Umbilical cord (tissue), 2 donors: ENCODE measurements at places on chromosomes 16 and 17.

- peak; percentile 47 for DNase-seq
Measured at GRCh38 chr16:75550211-75550662, 5.8 kb downstream of the TMEM231 start.

- DNase-seq, result no peak
Measured at GRCh38 chr16:79278506-79278905, 322.0 kb downstream of the MAF start.

- DNase-seq, result no peak
Measured at GRCh38 chr17:9912121-9913099, 7.3 kb upstream of the RCVRN start.

GRCh38 chr17:42547698-42548069, 5.0 kb upstream of the HSD17B1 start:
- DNase-seq, result no peak

DNA sequence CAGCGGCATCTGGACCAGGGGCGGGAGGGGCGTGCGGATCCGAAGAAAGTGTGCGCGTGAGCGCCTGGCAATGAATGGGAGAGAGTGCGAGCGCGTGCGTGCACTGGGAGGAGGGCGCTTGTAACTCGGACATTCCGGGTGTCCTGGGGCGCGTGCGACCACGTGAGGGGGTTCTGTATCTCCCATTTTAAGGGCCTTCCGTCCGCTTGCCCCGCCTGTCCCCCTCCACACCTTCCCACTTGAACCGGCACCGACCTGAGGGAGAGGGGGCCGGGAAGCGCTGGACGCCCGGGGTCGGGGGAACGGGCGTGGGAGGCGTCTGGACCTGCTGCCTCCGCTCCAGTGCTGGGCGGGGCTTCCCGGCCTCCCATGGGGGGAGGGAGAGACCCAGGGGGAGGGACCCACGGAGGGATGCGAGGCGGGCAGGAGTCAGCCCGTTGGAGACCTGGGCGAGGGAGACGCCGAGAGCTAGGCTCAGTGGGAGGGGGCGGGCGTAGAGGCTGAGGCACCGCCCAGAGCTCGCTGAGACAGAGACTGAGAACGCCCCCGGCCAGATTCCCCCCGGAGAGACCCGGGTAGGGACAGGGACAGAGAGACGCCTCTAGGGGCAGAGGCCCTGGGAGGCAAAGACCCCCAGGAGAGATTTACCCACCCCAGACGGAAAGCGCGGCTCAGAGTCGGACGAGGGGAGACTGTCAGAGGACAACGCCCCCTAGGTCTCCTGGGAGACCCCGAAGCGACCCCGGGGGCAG, at the start of gene KREMEN2:
KREMEN2 (plus strand) TSS at position 553 of the 752 bp plus-strand sequence. CDS start 246 bp downstream, outside the sequence.
- DNase-seq, result no peak

DNA sequence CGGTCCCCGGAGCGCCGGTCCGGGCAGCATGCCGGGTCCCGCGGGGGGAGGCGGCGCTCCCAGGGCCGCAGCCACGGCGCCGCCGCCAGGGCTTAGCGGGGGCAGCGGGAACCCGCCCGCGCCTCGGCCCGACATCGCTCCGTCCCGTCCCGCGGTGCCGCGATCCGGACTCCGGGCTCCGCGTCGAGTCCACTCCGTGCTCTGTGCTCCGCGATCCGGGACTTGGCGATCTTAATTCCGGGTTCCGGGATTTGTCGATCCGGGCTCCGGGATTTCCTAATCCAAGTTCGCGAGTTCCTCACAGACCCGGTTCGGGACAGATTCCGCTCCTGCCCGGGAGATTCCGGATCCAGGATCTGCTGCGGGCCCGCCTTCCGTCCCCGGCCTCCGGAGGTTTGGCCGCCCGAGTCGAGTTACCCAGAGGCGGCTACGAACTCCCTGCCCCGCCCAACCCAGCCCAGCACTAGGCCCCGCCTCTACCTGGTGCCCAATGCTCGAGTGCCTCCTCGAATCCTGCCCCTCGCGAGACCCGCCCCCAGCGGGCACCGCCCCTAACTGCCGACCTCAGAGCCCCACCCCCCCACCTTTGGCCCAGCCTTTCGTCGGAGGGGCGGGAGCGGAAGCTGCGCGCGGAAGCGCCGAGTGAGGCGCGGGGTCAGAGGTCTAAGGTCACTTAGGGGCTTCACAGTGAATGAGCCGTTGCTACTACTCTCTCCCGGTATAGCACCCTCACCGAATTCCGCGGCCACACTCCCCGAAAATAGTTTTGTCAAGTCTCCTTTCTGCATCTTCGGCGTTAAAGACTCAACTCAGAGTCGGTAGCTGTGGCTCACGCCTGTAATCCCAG, at the start of gene SMARCD2:
SMARCD2 (minus strand) TSS at position 146 of the 847 bp plus-strand sequence; CDS start at position 135, 11 bp downstream.
- DNase-seq, result peak; percentile 99

- no peak for DNase-seq
Measured at GRCh38 chr16:66486199-66486772, 59.2 kb downstream of the BEAN1 start.

- DNase-seq, result peak; percentile 50
Measured at GRCh38 chr17:74235040-74235581, 21.7 kb downstream of the TTYH2 start.

GRCh38 chr16:85078952-85079351, 33.3 kb downstream of the CIBAR2 start:
- no peak for DNase-seq

GRCh38 chr17:35486920-35487732, 38.6 kb upstream of the SLFN13 start:
- peak; percentile 36 for DNase-seq

GRCh38 chr16:27222249-27223225, 19.2 kb downstream of the KDM8 start:
- DNase-seq, result no peak

DNA sequence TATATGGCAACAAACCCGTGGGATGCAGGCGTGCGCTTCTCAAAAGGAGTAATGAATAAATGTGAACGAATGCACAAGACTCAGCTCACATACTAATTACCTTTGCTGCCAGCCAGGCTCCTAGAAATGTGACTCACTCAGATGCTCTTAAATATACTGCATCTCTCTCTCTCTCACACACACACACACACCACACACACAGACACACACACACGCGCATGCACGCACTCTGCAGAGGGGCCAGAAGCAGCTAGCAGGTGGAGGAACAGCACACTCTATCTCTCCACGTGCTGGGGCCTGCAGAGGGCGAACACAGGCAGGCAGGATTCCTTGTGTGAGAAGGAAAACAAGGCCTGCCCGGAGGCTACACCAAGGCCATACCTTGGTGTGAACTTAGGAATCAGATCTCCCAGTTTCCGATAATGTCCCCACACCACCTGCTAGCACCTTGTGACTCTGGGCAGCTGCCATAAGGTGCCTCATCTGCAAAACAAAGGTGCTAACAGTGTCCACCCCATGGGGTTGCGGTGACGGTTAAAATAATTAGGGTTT, 5.3 kb downstream of the GPRC5B start:
- DNase-seq, result peak; percentile 82

DNA sequence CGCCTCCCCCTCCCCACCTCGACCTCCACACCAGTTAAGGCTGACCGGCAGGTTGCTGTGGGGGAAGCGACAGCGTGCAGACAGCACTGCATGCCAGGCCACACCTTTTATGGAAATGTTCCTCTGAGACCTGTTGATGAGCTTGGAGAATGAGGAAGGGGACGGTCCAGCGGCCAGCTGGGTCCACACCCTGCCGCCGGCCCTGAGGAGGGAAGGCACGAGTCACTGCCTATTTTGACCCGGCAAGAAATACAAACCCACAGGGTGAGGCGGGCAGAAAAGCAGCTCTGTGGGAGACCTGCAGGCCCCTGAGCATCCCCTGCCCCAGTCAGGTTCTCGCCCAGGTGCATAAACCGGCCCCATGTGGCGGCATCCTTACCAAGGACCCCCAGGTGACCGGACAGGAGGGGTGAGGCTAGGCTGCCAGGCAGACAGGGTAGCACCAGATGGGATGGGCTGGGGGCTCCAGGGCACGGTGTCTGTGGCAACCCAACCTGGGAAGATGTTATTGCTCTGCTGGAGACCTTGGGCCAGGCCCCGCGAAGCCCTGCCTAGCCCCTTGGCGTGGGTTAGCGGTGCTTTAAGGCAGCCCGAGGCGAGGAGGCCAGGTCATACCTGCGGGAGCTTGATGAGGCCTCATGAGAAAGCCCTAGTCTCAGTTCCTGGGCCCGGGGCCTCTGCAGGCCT, 12.7 kb downstream of the NATD1 start:
- DNase-seq, result no peak

DNA sequence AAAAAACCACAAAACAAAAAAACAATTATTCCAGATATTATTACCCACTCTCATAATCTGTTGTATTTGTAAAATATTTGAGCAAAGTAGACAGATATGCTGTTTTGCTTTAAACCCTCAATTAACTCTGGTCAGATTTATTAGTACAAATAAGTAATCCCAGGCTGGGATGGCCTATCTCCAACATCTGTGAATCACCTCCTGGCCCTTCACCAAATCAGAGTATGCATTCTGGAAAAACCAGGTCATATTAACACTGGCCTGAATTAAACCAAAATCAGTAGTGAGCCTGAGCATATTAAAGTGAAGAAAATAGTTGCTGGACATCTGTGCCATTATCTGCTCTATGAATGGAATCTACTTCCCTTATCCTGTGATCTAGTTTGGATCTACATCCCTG, 41.0 kb downstream of the STAT3 start:
- DNase-seq, result peak; percentile 46

- peak; percentile 90 for DNase-seq
Measured at GRCh38 chr17:43720311-43721060, 38.1 kb downstream of the SOST start.

GRCh38 chr16:24071666-24072360, 184.3 kb upstream of the CACNG3 start:
- peak; percentile 23 for DNase-seq

GRCh38 chr17:6953689-6954088, 42.2 kb upstream of the ALOX12 start:
- DNase-seq, result no peak

DNA sequence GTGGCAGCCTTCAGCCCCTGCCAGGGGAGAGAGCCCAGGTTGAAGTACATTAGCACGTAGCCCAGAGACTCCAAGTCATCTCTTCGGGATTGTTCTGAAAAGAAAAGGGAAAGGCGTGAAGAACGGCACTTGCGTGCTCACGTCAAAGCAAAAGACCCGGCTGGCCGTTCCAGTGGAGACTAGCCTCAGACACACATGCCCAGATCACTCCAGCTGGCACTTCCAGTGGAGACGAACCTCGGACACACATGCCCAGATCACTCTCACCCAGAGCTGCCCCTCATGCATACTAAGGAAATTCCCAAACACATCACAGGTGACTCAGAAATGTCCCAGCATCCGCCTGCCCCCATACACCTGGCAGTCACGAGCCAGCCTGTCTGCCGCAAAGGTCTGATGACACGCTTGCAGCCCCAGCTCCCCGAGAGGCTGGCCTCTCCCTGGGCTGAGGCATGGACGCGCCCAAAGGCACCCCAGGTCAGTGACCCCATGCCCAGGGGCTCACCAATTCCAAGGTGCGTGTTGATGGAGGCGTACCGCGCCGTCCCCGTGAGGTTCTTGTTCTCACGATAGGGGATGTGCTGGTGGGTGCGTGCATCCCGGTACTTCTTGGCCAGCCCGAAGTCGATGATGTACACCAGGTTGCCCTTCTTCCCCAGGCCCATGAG, 20.9 kb downstream of the CSNK1D start:
- no peak for DNase-seq

GRCh38 chr17:77842528-77843147, 115.9 kb upstream of the TNRC6C start:
- DNase-seq, result no peak

DNA sequence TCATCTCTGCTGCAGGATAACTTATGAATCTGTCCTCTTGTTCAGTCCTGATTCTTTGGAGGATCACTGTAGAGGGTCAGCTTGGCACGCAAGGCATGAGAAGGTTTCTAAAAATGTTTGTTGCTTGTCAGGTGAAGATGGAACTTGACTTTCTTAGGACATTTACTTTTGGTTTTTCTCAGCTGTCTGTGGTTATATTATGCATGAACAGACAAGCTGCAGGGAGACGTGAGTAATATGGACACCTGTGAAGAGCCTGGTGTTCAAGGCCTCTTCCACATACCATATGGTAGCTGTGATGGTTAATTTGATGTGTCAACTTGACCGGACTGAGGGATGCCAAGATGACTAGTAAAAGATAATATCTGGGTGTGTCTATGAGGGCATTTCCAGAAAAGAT, 270.2 kb upstream of the CPHXL start:
- DNase-seq, result no peak

DNA sequence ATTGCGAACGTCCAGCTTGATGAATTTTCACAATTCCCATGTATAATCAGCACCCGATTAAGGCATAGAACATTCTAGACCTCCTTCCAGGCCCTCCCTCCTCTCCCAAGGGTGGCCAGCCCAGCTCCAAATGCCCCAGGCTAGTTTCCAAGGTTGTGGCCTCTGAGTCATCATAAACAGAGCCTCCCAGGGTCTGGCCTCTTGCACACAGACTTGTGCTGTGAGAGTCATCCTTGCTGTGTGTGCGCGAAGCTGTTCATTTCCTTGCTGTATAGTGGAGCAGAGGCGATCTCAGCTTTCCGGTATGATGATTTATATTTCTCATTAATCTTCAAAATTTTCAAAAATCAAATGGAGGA, 20.5 kb upstream of the JPH3 start:
- DNase-seq, result peak; percentile 80

- DNase-seq, result no peak
Measured at GRCh38 chr16:22270525-22270924, 26.7 kb upstream of the POLR3E start.

DNA sequence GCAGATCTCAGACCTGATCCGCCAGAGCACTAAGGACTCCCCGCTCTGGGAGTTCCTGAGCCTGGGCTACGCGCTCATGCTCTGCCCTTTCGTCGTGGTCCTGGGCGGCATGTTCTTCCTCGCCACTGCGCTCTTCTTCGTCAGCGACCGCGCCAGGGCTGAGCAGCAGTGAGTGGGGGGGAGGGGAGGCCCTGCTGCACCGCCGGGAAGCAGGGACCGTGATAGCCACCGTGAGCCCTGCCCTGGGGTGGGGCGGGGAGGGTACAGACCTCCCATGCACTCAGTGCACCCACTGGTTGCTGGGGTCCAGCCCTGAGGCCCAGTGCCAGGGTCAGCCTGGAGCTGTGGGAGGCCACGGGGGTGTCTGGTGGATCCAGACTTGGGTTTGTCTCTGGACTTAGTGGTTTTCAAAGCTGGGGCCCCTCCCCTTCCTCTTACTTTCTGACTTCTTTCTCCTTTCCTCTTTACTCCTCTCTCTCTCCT, 18.9 kb downstream of the MYBBP1A start:
- DNase-seq, result peak; percentile 62

- DNase-seq, result no peak
Measured at GRCh38 chr16:88582912-88583575, 12.8 kb downstream of the ZC3H18 start.

GRCh38 chr17:55416470-55417052, 5.1 kb downstream of the MMD start:
- no peak for DNase-seq

DNA sequence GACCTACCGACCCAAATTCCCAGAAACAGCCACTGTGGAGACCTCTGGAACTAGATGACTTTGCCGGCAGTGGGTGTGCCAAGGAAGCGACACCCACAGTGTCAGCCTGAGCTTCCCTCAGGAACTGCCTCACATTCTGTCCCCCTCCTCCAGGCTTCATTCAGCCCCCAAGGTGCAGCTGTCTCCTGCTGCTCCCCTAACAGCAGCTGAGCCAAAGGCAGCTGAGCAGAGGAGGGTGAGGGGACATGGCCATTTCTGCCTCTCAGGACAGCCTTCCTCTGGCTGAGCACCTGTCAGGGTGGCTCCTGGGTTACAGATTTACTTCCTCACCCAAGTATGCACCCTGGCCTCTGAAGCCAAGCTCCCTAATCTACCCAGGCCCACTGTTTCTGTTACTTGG, 22.1 kb upstream of the MTMR4 start:
- no peak for DNase-seq
